ENCODE measurements at places on chromosomes 2 and 18.
A peak's percentile ranks its signal among the peaks of the same experiment; 100 is the strongest.

DNA sequence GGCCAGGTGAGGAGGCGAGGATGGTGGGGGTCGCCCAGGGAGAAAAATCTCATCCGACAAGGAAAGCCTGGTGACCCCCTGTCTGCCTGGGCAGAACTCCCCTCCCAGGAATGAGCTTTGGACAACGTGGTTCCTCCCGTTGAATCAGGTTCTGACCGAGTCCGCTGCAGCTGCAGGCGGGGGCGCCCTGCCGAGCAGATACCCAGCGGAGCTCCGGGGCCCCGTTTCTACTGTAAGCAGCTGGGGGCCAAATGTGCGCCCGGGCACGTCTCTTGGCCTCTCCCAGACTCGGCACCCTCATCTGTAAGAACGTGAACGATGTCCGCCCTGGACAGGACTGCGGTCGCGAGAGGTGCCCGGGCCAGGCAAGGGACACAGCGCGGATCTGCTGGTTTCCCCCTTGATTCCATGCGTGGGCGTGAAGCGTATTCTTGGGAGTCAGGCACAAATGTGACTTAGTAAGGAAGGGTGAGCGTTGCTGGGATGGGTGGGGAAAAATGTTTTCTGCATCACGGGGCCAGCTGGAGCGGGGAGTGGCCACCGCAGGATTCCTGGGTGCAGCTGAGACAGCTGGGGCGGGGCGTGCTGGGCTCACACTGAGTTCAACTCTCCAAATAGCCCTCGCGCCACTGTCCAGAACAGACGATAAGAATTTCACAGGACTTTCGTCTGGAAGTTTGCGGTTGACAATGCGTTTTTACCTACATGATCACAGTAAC lies 20.2 kb upstream of the TUBB6 start:
- peak; percentile 35 for DNase-seq

DNA sequence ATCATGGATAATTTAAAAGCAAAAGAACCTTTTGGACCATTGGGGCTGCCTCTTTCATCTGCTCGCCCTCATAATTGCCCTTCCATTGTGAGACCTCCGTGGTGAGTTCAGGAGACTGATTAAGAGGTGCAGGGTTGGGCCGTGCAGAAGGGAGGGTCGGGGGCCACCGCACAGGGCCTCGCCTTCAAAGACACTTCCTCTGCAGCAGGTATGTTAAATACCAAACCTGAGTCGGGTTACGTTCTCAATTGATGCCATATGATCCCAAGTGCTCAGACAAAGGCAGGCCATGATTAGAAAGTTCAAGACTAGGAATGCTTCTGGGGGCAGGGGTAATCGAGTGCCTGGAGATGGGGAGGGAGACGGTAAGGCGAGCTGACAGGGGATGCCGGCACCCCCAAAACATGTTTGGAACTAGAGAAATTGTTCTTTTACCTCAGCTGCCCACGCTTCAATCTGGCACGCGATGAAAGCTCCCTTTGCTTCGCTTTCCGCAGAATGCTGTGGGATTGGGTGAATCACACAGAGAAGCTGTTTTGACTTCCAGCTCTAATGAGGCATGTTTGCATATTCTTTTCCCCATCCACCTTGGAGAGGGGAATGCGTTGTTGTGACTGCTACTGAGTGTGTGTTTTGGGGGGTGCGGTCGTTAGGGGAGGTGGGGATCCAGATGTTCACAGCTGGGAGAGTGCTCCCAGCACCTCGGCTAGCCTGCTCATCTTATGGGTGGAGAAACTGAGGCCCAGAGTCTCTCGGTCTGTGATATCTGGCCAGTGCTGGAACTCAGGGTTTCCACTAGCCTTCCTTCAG lies 309.1 kb downstream of the MYCN start:
- no peak for DNase-seq

DNA sequence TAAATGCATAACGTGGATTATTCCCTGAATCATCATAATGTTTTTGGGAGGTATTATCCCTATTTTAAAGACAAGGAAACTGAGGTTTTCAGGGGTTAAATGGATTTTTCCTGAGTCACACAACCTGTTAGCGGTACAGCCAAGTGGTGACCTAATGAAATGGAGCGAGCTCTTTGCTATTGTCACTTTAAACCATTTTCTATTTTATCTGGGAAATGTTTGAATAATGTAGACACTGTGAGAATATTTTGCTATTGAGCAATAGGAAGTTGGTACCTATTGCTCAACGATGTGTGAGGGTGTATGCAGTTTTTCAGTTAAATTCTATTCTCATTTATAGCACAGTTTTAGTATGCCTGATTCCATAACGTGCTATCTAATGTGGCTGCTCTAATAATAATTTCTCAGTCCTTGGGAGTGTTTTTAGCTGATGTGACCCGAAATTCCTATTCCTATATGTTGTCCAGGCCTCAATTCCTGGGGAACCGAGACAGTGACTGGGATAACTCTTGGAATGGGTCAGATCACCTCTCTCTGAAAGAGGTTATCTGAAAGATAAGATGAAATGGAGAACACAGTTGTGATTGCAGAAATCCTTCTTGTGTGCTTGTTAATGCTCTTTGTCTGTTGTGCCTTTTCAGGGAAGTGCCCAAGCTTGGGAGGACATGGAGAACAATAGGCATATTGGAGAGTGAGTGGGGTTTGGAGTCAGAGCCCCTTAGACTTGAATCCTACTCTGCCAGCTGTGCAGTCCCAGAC lies 38.4 kb downstream of the ABCB11 start:
- peak; percentile 38 for DNase-seq

- no peak for DNase-seq
These were observed 315.7 kb upstream of the CWC22 start for GRCh38 chr2:180322781-180323180.

- DNase-seq = no peak
These were observed 115.1 kb upstream of the GULP1 start for GRCh38 chr2:188176620-188177019.

- DNase-seq = no peak
These were observed 131.5 kb downstream of the SOCS6 start for GRCh38 chr18:70420146-70420898.

GRCh38 chr2:204321027-204321800 lies 224.1 kb upstream of the PARD3B start:
- peak; percentile 57 for DNase-seq

DNA sequence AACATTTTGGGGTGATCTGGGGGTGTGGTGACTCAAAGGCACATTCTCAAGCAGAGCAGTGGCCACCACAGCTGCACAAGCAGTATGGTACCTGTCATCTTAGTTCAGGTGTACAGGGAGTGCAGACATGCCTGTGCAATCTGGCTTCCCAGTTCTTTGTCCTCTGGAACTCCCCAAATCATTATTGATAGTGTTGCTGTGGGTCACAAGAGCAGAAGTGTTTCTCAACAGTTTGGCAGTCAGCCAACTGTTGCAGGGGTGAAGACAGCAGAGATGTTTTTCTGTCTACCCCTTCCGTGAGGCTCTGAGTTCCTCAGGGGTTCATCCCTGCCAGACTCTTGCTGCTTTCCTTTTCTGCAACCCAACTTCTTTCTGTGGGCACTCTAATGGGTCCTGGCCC lies 206.5 kb upstream of the ZSWIM2 start:
- no peak for DNase-seq

DNA sequence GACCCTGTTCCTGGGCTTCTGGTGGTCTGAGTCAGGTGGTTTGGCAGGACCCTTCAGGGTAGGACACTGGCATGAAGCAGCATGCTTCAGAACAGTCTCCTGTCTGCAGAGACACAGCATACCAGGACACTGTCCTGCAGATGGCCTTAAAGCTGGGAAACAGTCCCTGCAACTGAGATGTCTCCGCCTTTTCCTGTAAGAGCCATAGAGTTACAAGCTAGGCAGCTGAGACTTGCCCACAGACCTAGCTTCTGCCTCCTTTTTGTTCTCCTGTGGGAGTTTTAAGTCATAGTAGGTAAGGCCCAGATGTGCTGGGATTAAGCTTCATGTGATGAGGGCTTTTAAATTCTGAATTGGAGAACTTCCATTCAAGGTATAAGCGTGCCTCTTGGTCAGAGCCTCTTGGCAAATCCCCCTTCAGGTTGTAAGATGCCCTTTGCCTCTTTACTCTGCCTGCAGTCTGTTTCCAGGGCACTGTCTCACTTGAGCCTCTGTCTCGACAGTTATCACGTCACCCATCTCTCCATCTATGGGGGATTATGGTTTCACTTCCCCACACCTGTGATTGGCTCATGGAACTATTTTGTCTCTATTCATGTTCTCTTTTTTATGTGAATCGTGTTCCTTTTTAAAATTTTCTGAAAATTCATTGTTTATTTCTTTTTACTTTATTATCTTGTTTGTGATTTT lies 51.8 kb downstream of the COA5 start:
- no peak for DNase-seq

DNA sequence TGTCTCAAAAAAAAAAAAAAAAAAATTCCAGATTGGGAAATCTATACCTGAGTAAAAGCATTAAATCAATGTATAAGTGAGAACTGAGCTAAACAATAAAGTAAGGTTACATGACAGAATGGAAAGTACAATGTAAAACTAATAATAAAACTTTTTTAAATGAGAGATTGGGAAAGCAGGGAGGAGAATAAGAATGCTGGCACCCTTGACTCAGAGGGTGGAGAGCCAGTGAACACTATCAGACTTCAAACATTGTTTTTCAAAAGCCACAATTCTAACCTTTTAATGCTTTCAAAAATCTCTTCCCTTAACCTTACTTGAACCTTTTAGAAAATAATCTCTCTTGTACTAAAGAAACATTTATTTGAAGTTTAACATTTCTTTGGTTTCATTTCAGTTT lies 63.5 kb downstream of the TBC1D8 start:
- no peak for DNase-seq

- DNase-seq = peak; percentile 16
These were observed 10.2 kb downstream of the RALB start for GRCh38 chr2:120262761-120263428.
